Activated naive CD4-positive, alpha-beta T cell (primary cell): ENCODE measurements at places on chromosomes 6 and 20.

DNA sequence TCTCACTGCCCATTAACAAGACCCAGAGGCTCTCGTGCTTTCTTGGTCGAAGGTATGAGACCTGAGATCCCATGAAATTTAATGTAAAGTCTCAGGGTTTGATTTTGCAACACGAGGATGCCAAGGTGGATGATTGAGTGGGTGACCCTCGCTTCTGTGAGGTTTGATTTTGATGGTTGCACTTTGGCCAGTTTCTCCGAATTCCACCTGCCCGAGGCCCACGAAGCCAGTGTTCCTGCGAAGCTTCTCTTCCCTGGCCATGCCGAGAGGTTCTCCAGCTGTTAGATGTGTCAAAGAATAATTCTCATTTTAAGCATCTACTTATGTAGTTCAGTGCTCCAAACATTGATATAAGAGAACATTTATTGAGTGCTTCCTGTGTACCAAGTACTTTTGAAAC is at the start of gene KIF25:
Gene KIF25, plus strand, starts transcription at position 30 of the 400 bp plus-strand sequence. CDS start 31,915 bp downstream, outside the sequence.
- DNase-seq: no peak

- DNase-seq: no peak
These were observed 47.2 kb downstream of the TRERF1 start for GRCh38 chr6:42404484-42404883.

GRCh38 chr6:33018904-33019303 is 9.5 kb upstream of the HLA-DOA start:
- DNase-seq: no peak

- no peak for DNase-seq
These were observed 141.9 kb downstream of the PDE7B start for GRCh38 chr6:135993361-135993760.

DNA sequence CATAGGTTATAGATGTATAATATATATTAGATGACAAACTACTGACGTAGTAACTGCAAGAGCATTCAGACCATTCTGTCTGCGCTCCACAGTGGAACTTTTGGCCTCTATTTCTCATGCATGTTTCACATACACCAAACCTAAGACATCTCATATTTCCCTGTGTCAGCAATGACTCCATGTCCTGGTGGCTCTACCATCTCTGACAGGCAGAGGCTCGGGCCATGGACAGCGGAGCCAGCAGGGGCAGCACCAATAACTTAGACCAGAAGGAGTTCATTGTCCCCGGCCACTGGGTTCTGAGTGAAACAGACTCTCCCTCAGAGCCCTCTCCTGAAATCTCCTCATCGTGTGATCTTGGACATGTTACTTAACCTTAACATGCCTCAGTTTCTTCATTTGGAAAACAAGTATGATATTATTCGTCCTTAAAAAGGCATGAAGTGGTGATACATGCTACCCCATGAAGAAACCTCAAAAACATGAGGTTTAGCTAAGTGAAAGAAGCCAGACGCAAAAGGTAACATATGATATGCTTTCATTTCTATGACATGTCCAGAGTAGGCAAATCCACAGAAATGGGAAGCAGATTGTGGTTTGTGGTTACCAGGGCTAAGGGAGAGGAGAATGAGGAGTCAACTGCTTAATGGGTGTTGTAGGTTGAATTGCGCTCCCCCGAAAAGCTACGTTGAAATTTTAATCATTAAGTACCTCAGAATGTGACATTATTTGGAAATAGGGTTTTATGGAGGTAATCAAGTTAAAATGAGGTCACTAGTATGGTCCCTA is 564.0 kb upstream of the JARID2 start:
- DNase-seq: no peak

GRCh38 chr6:34508425-34508824 is 42.5 kb downstream of the PACSIN1 start:
- DNase-seq: no peak

- DNase-seq: no peak
These were observed 64.9 kb downstream of the SYCP2L start for GRCh38 chr6:10951675-10952282.

DNA sequence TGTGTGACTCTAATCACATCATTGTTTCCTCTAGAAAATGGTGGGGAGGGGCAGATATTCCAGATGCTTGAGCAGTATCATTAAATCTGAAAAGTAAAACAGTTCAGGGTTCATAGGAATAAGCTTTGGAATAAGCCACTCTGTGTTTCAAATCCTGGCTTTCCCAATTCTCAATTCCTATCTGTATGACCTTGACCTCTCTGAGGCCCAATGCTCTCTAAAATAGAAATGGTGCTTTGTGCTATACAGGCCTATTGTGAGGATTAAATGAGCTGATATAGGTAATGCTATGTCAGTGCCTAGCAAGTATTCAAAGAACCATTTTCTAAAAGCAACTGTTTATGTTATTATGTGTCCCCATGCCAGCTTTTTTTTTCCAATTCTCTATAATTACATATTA is 209.0 kb upstream of the PRSS16 start:
- no peak for DNase-seq

- no peak for DNase-seq
These were observed 20.0 kb downstream of the ITPR3 start for GRCh38 chr6:33641144-33641543.

GRCh38 chr6:17115251-17116116 is 13.6 kb downstream of the STMND1 start:
- DNase-seq: no peak

DNA sequence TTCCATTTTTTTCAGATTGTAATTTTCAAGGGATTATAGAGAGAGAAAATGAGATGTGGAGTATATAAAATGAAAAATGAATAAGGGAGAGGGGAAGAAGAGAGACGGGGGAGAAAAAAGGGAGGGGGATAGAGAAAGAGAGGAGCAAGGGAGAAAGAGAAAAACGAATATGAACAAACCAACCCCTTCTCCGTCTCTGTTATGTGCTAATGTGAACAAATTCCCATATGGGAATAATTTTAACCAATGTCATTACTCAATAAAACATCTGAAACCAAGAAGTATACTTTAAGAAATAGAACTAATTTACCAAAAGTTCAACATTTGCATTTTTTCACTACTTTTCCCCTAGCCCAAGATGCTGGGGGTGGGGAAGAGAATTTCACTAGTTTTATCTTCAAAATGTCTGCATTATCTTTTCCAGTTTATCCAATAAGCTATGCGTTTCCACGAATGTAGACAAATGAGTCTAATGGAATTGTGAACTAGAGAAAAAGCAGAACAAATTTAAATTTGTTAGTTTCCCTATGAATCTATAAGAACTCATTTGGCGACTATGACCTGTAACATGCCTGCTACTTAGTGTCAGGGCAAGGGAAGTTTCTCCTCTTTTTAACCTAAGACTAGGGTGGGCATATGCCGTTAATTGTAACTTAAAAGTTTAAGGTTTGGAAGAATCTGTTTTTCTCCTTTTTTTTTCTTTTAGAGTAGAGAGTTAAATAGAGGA is 286.3 kb downstream of the BTBD9 start:
- no peak for DNase-seq

GRCh38 chr20:44196271-44196670 is 9.3 kb upstream of the JPH2 start:
- DNase-seq: no peak

DNA sequence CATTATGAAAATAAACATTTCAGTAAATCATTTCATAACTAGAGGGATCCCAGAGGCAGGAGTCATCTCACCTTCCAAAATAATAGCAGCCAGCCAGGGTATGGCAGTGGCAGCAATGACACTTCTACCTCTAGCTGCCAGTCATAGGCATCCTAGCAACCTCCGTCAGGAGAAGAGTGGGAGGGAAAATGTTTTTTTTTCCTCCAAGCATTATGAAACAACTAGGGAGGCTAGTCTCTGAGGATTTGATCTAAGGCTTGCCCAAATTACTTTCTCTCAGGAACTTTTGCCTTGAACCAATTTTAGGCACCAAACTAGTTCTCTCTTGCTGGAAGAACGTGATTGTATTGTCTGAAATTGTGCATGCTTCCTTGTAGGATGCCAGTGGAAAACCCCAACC is 208.7 kb upstream of the PREP start:
- DNase-seq: no peak

- DNase-seq: no peak
These were observed 342.1 kb downstream of the PLCB1 start for GRCh38 chr20:8474027-8474668.

GRCh38 chr6:160837146-160837545 is 135.1 kb downstream of the PLG start:
- DNase-seq: no peak

- DNase-seq: no peak
These were observed 61.1 kb downstream of the NFATC2 start for GRCh38 chr20:51481341-51481914.

GRCh38 chr6:18389479-18389878 is 2.3 kb downstream of the RNF144B start:
- DNase-seq: no peak

DNA sequence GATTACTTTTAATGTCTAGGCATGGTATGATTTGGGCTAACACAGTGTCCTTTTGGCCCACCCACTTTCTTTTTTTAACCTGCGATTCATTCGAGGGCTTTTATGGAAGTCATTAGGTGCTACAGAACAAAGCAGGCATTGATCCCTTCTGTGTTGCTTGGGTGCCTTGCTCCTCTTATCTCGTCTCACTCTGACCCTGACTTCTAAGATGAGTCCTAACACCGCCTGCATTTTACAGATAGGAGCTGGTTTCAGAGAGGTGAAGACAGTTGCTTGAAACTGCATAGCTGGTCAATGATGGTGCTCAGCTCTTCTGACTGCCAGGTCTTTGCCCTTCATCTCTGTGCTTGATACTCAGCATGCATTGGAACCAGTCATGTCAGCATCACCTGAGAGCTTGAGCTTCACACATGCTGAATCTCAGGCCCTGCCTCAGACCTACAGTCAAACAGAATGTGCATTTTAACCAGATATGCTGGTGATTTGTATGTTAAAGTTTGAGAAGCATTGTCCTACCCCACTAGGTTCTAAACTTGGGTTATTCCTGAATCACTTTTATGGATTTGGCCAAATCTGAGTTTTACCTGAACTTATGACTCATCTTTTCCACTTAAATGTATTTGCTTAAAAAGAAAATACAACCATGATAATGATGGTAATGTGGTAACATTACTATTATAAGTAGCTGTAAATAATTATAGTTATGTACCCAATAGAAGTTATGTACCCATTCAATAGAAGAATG is 142.3 kb downstream of the PLCB4 start:
- no peak for DNase-seq

DNA sequence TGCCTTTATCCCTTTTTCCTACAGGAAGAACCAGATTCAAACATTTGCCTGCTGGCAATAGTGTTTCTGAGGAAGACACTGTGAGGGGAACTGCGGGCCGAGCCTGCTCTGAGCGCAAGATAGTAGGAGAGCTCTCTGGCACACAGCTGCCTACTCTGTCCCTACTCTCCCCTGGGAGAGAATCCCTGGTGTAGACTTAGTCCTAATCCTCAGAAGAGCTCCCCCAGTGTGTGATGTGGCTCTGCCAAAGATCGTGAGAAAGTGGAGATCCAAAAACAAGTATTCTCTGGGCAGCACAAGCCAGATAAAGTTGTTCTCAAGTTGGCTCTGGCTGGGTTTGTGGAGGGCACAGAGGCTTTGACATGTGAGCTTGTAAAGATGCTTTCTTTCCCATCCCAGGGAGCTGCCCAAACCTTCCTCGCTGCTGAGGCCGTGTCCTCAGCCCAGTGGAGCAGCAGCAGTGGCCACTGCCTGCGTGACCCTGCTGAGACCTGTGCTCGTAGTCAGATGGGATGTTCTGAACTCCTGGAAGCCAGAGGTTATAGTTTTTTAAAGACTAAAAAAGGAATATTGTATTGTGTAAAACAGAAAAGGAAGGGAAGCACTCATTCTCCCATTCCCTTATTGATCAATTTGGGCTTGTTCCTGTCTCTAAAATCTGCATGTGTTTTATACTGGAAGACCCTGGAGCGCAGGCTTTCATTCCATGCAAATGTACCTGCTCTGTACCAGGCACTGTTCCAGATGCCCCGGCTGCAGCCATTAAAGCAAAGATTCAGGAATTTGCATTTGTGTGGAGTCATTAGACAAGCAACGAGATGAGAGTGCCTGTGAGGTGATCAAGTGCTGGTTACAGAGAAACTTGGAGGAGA is 30.7 kb downstream of the PNLDC1 start:
- DNase-seq: no peak

GRCh38 chr6:143698759-143699429 is 21.1 kb downstream of the PHACTR2 start:
- DNase-seq: no peak

DNA sequence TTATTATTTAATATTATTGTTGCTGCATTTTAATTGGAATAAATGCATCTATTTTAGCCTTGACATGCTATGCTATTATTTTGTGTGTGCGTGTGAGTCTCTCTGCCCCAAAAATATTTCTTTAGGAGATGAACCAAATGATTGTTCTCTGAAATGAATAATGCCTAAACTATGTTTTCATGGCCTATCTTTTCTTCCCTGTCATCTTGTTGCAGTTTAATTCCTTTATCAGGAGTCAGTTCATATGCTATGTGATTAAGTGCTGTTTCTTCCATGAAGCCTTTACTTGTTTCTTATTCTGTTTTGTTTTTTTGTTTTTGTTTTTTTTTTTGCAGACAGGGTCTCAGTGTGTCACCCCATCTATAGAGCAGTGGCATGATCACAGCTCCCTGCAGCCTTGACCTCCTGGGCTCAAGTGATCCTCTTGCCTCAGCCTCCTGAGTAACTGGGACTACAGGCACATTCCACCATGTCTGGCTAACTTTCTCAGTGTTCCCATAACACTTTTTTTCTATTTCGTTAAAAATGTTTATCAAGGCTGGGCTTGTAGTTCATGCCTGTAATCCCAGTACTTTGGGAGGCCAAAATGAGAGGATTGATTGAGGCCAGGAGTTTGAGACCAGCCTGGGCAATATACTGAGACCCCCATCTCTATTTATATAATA is 25.7 kb downstream of the TPX2 start:
- no peak for DNase-seq

DNA sequence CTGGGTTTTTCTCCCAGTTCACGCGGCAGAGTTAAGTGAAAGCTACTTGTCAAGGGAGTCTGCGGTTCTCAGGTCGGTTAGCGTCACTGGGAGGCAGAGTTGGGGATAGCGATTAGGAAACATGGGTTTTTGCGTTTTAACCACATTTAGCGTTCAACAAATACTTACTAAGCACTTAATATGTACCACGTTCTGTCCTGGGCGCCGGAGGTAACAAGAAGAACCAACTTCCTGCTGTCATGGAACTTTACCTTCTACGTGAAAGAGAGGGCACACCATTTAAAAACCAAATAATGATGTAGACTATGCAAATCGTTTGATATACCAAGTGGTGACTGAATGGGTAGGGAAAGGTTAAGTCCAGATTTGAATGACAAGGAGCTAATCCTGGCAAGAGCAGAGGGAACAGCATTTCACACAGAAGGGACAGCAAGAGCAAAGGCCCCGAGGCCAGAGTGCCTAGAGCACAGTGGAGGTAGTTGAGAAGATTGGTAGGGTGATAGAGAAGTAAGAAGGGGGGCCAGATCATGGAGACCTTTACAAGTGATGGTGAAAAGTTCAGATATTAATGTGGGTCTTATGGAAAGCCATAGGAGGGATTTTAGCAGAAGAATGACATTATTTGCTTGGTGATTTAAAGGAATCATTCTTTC is 744 bp downstream of the RIOK1 start:
- no peak for DNase-seq
